Naive thymus-derived CD8-positive, alpha-beta T cell (primary cell): ENCODE measurements at places on chromosomes 12 and 14. TPM values are rescaled to one million over a fixed set of nuclear protein-coding genes. Genes with fewer than 3 reads are reported as not detected.
A peak's percentile ranks its signal among the peaks of the same experiment; 100 is the strongest.

GRCh38 chr14:89990623-89991275 lies 35.0 kb downstream of the TDP1 start:
- no peaks in the 10 kb centered on the region for H3K27me3 ChIP-seq
- no peak for DNase-seq
- no peaks in the 10 kb centered on the region for H3K4me1 ChIP-seq
- H3K36me3 ChIP-seq = peaks cover 31% of the 10 kb centered on the region
- no peak overlapping the region for H3K4me3 ChIP-seq

DNA sequence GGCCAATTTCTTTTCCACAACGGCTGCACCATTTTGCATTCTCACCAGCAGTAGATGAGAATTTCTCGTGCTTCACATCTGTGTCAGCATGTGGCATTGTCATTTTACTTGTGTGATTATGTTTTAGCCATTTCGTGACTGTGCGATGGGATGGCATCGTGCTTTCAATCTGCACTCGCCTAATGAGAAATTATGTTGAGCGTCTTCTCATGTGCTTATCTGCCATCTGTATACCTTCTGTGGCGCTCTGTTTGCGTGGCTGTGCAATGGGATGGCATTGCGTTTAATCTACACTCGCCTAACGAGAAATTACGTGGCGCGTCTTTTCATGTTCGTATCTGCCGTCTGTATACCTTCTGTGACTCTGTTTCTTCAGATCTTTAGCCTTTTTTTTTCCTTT lies 14.9 kb upstream of the GPR132 start:
- no peaks in the 10 kb centered on the region for H3K36me3 ChIP-seq
- peaks cover 20% of the 10 kb centered on the region for H3K4me1 ChIP-seq
- H3K27ac ChIP-seq = no peak overlapping the region
- H3K4me3 ChIP-seq = no peak overlapping the region

DNA sequence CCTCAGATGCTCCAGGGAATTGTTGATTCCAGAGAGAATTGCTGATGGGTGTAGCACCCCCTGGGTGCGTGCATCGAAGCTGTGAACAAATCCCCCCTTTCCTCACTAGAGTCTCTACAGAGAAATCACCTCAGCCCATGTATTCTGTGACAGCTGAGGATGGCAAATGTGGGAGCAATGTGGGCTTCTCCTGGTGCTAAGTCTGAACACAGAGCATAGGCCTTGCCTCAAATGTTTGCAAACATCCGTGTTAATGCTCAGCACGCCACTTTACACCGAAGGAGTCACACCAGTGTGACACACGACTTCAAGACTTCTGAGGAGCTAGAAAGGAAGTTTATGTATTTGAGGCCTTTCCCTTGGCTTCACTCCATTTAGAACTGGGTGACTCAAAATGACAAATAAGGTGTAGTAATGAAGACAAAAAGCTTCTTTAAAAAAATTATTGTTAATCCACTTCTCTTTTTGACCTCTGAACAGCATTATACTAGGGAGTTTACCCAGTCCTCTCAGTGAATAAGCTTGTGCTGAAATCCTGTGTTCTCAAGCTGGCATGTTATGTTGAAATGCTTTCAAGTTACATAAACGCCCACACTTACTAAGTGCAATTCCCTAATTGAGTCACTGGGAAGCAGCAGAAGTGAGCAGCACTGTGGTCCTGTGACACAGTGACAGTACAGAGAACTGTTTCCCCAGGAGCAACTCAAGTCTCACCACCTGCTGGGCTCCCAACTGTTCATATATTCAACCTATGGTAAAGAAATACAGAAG lies 92.9 kb downstream of the FAR2 start:
- no peak overlapping the region for H3K4me3 ChIP-seq
- peaks cover 13% of the 10 kb centered on the region for H3K4me1 ChIP-seq
- no peak for DNase-seq

DNA sequence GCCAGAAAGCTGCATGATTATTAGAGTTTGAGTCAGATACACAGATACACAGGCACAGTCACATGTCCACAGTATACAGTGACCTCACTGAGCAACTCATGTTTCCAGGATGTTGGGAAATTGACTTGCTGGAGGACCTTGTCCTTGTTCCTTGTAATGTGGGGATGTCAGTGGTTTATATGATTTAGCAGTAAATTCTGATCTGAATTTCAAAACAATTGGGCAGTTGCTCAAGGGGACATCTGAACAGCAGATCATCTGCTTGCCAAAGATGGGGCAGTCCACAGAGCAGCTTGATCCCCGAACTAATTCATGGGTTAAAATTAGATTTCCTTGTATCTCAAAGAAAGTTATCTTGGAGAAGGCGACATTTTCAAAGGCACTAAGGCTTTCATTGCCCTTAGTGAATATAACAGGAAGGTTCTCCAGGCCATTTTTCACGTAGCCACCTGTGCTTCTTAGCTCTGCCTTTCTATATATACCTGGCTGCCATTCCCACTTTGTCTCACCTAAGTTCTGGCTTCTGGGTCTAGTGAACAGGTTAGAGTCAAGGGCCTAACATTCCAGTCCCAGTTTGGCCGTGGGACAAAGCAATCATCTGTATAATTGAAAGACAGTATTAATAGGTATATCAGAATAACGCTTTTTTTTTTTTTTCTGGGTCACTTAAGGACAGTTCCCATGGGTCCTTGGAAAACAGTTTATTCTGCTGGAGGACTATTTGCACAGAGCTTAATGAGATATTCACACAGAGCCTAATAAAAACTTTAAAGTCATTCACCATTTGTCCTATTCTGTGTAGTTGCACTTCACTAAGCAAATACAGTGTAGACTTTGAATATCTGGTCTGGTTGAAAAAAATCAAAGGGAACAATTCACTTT lies 64.9 kb upstream of the STRN3 start:
- DNase-seq = no peak
- no peaks in the 10 kb centered on the region for H3K4me1 ChIP-seq
- H3K27me3 ChIP-seq = no peaks in the 10 kb centered on the region

- no peak overlapping the region for H3K27ac ChIP-seq
- H3K36me3 ChIP-seq = no peaks in the 10 kb centered on the region
- H3K4me1 ChIP-seq = no peaks in the 10 kb centered on the region
- DNase-seq = no peak
- no peaks in the 10 kb centered on the region for H3K27me3 ChIP-seq
Observed at GRCh38 chr14:49546766-49547165, 39.4 kb downstream of the RPS29 start.

GRCh38 chr12:96404696-96405095 lies 4.5 kb upstream of the CDK17 start:
- no peaks in the 10 kb centered on the region for H3K27me3 ChIP-seq
- DNase-seq = no peak

DNA sequence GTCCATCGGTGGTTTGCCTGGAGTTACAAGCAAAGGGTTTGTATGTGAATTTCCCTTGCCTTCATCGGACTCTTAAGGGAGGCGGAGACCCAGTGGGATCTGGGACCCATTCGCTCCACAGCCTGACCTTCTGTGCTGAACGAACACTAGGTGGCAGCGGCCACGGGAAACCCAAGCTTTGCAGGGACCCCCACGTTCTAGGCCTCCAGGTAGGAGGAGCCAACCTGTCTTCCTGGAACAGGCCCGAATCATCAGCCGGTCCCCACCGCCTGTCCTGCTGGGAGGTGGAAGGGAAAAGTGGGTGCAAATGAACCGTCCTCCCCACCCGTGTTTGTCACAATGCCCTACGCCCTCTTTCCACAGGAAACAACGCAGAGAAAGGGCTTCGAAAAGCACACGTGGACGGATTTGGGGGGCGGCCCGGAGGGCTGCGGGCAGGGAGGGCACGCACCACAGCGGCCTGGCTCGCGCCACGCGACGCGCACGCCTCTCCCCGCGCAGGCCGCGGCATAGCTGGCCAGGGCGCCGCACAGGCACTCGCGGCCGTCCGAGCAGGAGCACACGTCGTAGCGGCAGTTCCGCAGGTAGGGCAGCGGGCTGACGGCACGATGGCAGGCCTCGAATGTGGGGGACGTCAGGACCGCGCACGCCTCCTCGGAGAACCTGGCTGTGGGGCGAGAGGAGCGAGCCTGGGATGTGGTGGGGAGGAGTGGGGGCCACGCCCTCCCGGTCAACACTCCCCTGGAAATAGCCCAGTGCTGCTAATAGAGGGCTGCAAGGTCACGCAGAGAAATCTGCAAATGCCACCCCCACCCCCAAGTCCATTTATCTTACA lies 67.8 kb downstream of the VWF start:
- H3K4me3 ChIP-seq = peak overlapping the region; percentile 73
- H3K27ac ChIP-seq = peak overlapping the region; percentile 95
- peaks cover 6% of the 10 kb centered on the region for H3K4me1 ChIP-seq

DNA sequence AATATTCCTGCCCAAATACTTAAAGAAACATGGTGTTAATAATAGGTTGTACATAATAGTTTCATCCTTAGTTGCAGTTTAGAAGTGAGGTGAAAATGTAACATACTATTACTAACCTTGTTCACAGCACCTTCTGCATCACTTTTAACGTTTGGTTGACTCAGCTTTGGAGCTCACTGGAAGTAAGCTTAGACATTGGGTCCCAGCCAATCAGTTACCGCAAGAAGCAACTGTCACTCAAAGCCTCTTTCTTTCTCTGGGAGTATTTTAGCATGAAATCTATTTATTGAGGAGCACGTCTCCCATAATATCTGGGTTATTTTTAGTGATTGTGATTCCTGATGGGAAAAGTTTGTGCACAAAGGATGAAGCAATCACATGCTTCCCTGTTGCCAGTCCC lies 472.6 kb downstream of the SNAPC1 start:
- H3K27me3 ChIP-seq = peaks cover 12% of the 10 kb centered on the region
- DNase-seq = no peak
- no peaks in the 10 kb centered on the region for H3K36me3 ChIP-seq
- H3K4me1 ChIP-seq = no peaks in the 10 kb centered on the region
- H3K4me3 ChIP-seq = no peak overlapping the region

DNA sequence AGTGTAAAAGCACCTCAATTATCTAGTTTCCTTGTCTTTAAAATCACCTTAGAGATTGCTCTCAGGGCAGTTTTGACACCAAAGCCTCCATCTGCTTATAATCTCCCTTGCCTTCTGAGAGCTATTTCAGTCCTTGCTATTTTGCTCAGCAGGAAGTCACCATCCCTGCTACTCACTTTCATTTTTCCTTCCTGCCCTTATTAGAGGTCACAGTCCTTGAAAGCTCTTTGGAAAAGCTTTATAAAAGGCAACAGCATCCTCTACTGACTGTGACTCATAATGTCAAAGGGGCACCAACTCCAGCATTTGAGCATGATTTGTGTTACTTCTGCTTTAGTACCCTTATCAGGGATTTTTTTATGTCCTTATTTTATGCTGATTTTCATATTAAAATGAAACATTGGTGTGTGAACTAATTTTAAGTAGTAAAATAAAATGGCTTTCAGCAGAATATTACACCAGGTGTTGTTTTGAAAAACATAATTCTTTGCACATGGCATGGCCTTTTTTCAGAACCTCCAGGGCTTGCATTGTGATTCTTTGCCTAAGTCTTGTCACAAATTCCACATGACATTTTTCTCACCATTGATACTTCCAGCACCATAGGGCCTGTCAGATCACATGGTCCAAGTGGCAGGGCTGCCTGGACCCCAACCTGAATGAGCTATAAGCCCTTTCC lies 213.0 kb downstream of the ADAMTS20 start:
- DNase-seq = no peak
- no peaks in the 10 kb centered on the region for H3K4me1 ChIP-seq
- H3K27ac ChIP-seq = no peak overlapping the region
- H3K4me3 ChIP-seq = no peak overlapping the region
- no peaks in the 10 kb centered on the region for H3K36me3 ChIP-seq

DNA sequence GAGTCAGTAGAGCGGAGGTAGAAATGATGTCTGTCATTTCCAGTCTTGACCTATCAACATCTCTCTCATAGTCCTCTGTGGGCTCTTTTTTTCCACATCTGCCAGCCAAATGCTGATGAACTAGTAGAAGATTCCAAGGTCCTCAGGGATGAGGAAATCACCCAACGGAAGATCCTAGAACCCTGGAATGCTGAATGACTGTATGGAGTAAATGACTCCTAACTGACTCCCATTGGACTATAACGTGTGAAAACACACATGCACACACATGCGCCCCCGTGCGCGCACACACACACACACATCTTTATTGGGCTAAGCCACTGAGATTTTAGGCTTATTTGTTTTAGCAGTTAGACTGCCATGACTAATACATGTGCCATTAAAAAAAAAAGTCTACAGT lies 159.2 kb downstream of the MYRFL start:
- DNase-seq = no peak
- no peak overlapping the region for H3K27ac ChIP-seq
- H3K4me3 ChIP-seq = no peak overlapping the region
- no peaks in the 10 kb centered on the region for H3K36me3 ChIP-seq

DNA sequence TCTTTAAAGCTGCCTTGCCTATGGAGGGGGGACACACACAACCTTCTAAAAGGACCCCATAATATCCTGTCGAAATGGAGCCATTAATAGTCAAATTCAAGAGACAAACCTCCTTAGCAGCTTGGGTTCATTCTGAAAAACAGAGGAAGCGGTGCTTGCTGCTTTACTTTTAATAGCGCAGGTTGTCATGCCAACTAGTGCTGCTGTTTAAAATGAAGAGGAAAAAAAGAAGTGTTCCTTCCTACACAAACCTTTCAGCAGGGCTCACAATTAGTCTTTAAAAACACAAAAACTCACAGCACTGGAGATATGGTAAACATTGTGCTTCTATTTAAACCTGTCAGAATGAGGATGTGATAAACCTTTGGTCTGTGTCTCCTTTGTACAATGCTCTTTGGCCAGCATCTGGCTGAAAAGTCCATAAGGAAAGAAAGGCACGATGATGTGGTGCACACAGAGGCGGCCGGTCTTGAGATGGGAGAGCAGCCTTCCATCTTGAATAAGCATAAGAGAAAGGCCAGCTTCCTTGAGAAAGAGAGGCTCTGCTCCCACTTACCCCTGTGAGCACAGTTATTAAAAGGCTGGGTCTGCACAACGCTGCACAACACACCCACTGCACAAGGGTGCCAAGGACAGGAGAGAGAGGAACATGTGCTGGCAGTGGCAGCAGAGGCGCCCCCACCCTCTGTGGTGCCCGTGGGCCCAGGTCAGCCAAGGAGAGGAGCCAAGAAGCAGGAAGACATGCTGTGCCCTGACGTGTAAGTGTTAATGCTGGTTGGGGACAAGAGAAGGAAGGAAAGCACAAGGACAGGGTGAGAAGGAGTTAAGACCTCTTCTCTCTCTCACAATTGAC lies 144.6 kb downstream of the TTC7B start:
- no peak overlapping the region for H3K4me3 ChIP-seq
- H3K4me1 ChIP-seq = peaks cover 24% of the 10 kb centered on the region
- peaks cover 3% of the 10 kb centered on the region for H3K36me3 ChIP-seq
- DNase-seq = no peak
- H3K27ac ChIP-seq = peak overlapping the region; percentile 87

DNA sequence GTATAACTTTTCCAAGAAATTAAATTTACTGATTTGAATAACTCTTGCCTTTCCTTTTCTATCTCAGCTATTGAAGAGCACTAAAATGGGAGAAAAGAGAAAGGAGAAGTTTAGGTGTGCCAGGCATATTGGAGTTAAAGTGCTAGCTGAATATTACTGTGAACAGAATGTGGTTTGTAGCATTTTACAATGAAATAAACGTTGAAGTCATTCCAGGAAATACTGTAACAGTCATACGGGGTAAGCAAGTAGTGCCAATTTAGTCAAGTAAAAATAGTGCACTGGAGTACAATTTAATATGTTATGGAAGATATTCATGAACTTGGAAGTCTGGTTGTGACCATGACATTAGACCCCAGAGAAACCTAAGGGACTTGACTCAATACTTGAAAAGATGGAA lies 62.1 kb downstream of the E2F7 start:
- H3K27ac ChIP-seq = no peak overlapping the region
- DNase-seq = no peak
- H3K4me1 ChIP-seq = no peaks in the 10 kb centered on the region
- no peak overlapping the region for H3K4me3 ChIP-seq
- H3K27me3 ChIP-seq = peaks cover 6% of the 10 kb centered on the region
- H3K36me3 ChIP-seq = no peaks in the 10 kb centered on the region

SALL2 gene
- total RNA-seq = 6.7 TPM

KLRF1 gene
- total RNA-seq = 1.3 TPM

PLBD1 gene
- 0.25 TPM for total RNA-seq

CMKLR1 gene
- total RNA-seq = 0.83 TPM

ERBB3 gene
- total RNA-seq = 22.7 TPM
